ENCODE measurements at places on chromosomes 12 and 14.
A peak's percentile ranks its signal among the peaks of the same experiment; 100 is the strongest.

DNA sequence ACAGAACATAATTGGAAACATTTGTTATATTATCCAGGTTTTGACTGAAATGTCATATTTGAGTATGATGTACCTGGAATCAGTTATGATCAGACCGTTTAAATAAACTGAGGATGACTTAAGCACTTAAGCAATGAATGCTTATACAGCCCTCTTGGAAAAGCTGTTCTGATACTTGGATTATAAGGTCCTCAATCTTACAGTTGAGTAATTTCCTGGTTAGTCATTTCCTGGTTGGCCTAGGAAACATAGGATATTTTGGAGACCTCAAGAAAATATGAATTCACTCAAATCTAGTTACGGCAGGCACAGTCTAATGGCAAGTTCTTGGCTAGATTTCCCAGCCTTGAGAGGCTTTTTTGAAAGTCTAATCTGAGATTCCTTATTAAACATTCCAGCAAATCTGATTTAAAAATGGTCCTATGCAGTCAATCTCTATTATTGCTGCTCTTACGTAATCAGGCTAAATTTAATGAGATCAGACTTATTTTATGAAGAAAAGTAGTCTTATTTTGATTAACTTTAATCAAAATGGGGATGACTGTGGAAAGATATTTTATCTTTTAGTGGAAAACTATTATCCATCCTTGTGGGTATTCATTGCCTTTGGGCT is 447.2 kb downstream of the SNAPC1 start:
- no peaks in the 10 kb centered on the region for H3K4me1 ChIP-seq
- no peak overlapping the region for H3K27ac ChIP-seq
- no peak overlapping the region for H3K4me3 ChIP-seq
- no peak for DNase-seq
- peaks cover 13% of the 10 kb centered on the region for H3K27me3 ChIP-seq
- H3K36me3 ChIP-seq: no peaks in the 10 kb centered on the region

GRCh38 chr12:66288121-66288520 is 14.2 kb upstream of the HELB start:
- no peaks in the 10 kb centered on the region for H3K27me3 ChIP-seq
- H3K4me3 ChIP-seq: peak overlapping the region; percentile 45
- H3K4me1 ChIP-seq: peaks cover 74% of the 10 kb centered on the region
- peak overlapping the region; percentile 73 for H3K27ac ChIP-seq
- peak; percentile 46 for DNase-seq
- no peaks in the 10 kb centered on the region for H3K36me3 ChIP-seq

- no peak for DNase-seq
- peaks cover 86% of the 10 kb centered on the region for H3K36me3 ChIP-seq
- H3K27ac ChIP-seq: peak overlapping the region; percentile 63
Measured at GRCh38 chr14:20328705-20329104, 4.4 kb downstream of the CCNB1IP1 start.

GRCh38 chr12:11639454-11639853 is 10.0 kb upstream of the ETV6 start:
- H3K4me1 ChIP-seq: peaks cover 7% of the 10 kb centered on the region
- H3K4me3 ChIP-seq: no peak overlapping the region
- no peak for DNase-seq
- H3K36me3 ChIP-seq: no peaks in the 10 kb centered on the region
- no peak overlapping the region for H3K27ac ChIP-seq
- no peaks in the 10 kb centered on the region for H3K27me3 ChIP-seq

DNA sequence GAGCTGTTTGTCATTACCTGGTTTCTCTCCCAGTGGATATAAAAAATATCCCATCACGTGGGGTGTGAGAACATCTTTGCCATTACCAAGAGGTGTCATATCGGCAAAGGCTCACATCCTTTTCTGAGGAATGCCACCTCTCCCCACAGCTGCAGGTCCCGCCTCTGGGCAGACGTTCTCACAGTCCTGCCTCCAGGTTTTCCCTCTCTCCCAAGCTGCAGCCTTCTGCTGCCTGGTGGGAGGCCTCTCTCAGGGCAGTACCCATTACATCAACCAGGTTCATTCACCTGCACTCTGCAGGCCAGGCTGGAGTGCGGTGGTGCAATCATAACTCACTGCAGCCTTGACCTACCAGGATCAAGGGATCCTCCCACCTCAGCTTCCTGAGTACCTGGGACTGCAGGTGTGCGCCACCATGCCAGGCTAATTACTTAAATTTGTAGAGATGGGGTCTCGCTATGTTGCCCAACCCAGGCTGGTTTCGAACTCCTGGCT is 15.0 kb upstream of the TMEM119 start:
- DNase-seq: no peak
- H3K4me3 ChIP-seq: no peak overlapping the region
- H3K27ac ChIP-seq: no peak overlapping the region
- H3K36me3 ChIP-seq: peaks cover 6% of the 10 kb centered on the region

GRCh38 chr14:59069163-59069854 is 119.2 kb upstream of the DAAM1 start:
- no peak overlapping the region for H3K27ac ChIP-seq
- no peak for DNase-seq
- peaks cover 23% of the 10 kb centered on the region for H3K27me3 ChIP-seq
- no peak overlapping the region for H3K4me3 ChIP-seq
- no peaks in the 10 kb centered on the region for H3K4me1 ChIP-seq

GRCh38 chr12:102652645-102653313 is 172.4 kb upstream of the IGF1 start:
- no peaks in the 10 kb centered on the region for H3K27me3 ChIP-seq
- no peak overlapping the region for H3K4me3 ChIP-seq
- H3K36me3 ChIP-seq: no peaks in the 10 kb centered on the region
- no peak overlapping the region for H3K27ac ChIP-seq

DNA sequence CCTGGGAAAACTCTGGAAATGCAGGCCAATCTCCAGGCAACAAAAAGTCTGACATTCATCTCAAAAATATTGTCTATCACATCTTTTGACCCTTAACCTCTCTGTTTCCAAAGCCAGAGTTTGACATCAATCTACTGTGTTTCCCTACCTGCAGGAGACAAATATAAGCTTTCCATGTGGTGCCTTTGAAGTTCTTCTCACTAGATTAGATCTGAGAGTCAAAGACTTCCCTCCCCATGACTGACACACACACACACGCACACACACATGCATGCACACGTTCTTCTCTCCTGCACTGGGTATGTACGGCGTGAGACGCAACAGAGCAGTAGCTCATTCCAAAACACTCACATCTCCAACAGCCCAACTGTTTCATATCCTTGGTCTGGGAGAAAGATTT is 8.1 kb upstream of the ITPR2 start:
- H3K36me3 ChIP-seq: no peaks in the 10 kb centered on the region
- H3K27ac ChIP-seq: no peak overlapping the region
- no peak for DNase-seq
- no peak overlapping the region for H3K4me3 ChIP-seq
- peaks cover 1% of the 10 kb centered on the region for H3K27me3 ChIP-seq

- H3K4me3 ChIP-seq: no peak overlapping the region
- H3K27ac ChIP-seq: no peak overlapping the region
- DNase-seq: no peak
- peaks cover 14% of the 10 kb centered on the region for H3K4me1 ChIP-seq
- H3K36me3 ChIP-seq: peaks cover 79% of the 10 kb centered on the region
Measured at GRCh38 chr12:131981388-131981787, 31.6 kb downstream of the EP400 start.

DNA sequence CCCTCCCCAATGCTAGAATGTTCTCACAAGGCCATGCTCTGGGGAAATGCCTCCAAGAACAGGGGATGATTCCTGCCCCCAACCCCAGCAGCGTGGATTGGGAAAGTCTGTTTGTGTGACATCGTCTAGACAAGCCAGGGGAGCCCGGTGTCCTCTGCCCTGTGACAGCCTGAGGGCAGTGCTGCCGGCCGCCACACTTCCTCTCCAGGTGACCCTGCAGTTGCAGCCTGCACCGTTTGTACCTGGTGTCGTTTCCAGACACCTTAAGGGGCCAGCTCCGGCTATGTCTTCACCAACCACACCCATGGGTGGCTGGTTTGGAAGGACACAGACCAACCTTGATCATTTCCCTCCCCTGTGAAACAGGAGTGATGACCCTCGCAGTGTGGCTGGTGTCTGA is 372.6 kb downstream of the BCL11B start:
- H3K27me3 ChIP-seq: no peaks in the 10 kb centered on the region
- H3K27ac ChIP-seq: no peak overlapping the region
- H3K4me3 ChIP-seq: no peak overlapping the region
- no peaks in the 10 kb centered on the region for H3K36me3 ChIP-seq

- peaks cover 49% of the 10 kb centered on the region for H3K27me3 ChIP-seq
- no peak overlapping the region for H3K27ac ChIP-seq
- no peak overlapping the region for H3K4me3 ChIP-seq
- no peaks in the 10 kb centered on the region for H3K36me3 ChIP-seq
- H3K4me1 ChIP-seq: no peaks in the 10 kb centered on the region
Measured at GRCh38 chr12:109387425-109388166, 39.9 kb downstream of the MYO1H start.

- peaks cover 36% of the 10 kb centered on the region for H3K4me1 ChIP-seq
- no peak overlapping the region for H3K4me3 ChIP-seq
- peaks cover 71% of the 10 kb centered on the region for H3K36me3 ChIP-seq
- peak overlapping the region; percentile 34 for H3K27ac ChIP-seq
- no peaks in the 10 kb centered on the region for H3K27me3 ChIP-seq
Measured at GRCh38 chr12:62319058-62319457, 58.9 kb downstream of the USP15 start.

GRCh38 chr14:35855876-35856481 is 29.8 kb downstream of the BRMS1L start:
- no peaks in the 10 kb centered on the region for H3K4me1 ChIP-seq
- no peak overlapping the region for H3K4me3 ChIP-seq
- H3K36me3 ChIP-seq: peaks cover 48% of the 10 kb centered on the region
- H3K27ac ChIP-seq: no peak overlapping the region
- no peak for DNase-seq

DNA sequence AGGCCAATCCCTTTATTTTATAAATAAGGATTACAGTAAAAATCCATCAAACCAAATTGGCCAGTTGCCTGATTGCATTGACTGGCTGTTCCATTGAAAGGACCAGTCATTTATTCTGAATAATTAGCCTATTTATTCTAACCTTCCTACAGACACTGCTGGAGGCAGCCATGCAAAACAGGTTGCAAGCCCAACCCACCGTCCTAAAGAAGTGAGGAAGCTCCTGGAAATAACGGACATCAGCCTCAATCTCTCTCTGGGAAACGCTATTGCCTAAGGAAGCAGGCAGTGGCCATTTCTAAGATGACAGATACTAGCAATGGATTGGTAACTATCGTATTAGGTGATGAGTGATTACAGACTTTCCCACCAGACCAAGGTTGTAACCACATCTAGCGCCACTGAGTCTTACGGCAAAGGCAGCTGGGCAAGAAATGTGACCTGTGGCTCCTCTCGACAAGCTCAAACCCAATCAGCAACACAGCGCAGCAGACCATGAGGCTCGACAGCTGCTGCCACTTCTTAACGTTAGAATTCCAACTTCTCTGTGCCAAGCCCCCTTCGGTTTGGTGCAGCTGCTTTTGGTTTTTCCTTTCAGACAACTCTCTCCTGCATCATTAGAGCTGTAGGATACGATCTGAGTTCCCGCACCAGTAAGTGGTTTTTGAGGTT is 134.2 kb downstream of the KCNK10 start:
- no peak overlapping the region for H3K4me3 ChIP-seq
- H3K27ac ChIP-seq: no peak overlapping the region
- no peak for DNase-seq
- no peaks in the 10 kb centered on the region for H3K36me3 ChIP-seq
- H3K4me1 ChIP-seq: peaks cover 5% of the 10 kb centered on the region
- H3K27me3 ChIP-seq: peaks cover 18% of the 10 kb centered on the region

DNA sequence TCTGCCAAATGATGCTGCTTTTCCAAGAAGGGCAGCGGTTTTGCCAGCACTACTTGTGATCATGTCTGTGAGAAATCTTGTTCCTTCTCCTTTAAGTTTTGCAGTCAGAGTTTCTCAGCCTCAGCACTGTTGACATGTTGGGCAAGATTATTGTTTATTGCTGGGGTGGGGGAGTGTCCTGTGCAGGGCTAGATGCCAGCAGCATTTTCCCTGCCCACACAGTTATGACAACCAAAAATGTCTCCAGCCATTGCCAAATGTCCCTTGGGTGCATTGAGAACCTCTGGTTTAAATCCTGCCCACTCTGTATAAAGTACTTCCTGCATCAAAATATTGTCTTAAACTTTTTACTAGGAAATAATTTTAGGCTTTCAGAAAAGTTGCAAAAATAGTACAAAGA is 20.0 kb downstream of the TMEM132C start:
- DNase-seq: no peak
- H3K27me3 ChIP-seq: peaks cover 6% of the 10 kb centered on the region
- no peak overlapping the region for H3K27ac ChIP-seq
- H3K4me3 ChIP-seq: no peak overlapping the region
- H3K36me3 ChIP-seq: no peaks in the 10 kb centered on the region

DNA sequence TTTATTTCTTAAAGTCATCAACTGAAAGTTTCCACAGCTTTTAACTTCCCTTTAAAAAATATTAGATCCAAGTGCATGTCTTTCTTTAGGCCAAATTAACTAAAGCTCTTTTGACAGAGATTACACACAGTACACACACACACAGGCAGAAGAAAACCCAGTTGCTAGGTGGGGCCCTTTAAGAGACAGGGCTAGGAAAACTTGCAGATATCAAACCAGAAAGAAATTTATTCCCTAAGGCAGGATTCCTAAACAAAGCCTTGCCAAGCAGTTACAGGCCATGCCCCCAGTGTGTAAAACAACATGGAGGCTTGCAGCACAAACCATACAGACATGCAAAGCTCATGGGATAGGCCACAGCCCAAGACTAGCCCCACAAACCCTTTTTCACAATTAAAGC is 123.4 kb downstream of the FSCB start:
- H3K4me3 ChIP-seq: no peak overlapping the region
- H3K27me3 ChIP-seq: no peaks in the 10 kb centered on the region
- DNase-seq: no peak
- H3K27ac ChIP-seq: no peak overlapping the region
- H3K36me3 ChIP-seq: no peaks in the 10 kb centered on the region

DNA sequence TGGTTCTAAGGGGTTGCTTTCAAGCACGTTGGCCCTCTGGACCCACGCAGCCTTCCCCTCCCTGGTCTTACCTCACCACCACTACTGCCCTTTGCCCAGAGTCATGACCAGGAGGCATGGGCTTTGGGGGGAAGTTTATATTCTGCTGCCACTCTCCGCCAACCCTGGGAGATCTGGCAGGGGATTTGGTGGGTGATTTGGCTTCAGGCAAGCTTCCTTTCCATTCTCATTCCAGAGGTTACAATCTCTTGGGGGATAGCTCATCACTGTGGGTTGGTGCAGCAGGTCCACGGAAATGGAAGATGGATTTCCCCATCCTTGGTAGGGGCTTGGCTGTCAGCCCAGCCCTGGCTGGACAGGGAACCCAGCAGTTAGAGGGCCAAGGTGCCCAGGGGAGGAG is 6.3 kb downstream of the PAH start:
- no peaks in the 10 kb centered on the region for H3K4me1 ChIP-seq
- H3K27me3 ChIP-seq: peaks cover 9% of the 10 kb centered on the region
- no peaks in the 10 kb centered on the region for H3K36me3 ChIP-seq
- H3K4me3 ChIP-seq: no peak overlapping the region

GRCh38 chr12:108914121-108914531 is 34.2 kb downstream of the DAO start:
- DNase-seq: no peak
- H3K4me1 ChIP-seq: no peaks in the 10 kb centered on the region
- H3K36me3 ChIP-seq: no peaks in the 10 kb centered on the region
- H3K27ac ChIP-seq: no peak overlapping the region
- H3K27me3 ChIP-seq: peaks cover 13% of the 10 kb centered on the region
- H3K4me3 ChIP-seq: no peak overlapping the region
